ENCODE measurements at places on chromosomes 3 and 15.

DNA sequence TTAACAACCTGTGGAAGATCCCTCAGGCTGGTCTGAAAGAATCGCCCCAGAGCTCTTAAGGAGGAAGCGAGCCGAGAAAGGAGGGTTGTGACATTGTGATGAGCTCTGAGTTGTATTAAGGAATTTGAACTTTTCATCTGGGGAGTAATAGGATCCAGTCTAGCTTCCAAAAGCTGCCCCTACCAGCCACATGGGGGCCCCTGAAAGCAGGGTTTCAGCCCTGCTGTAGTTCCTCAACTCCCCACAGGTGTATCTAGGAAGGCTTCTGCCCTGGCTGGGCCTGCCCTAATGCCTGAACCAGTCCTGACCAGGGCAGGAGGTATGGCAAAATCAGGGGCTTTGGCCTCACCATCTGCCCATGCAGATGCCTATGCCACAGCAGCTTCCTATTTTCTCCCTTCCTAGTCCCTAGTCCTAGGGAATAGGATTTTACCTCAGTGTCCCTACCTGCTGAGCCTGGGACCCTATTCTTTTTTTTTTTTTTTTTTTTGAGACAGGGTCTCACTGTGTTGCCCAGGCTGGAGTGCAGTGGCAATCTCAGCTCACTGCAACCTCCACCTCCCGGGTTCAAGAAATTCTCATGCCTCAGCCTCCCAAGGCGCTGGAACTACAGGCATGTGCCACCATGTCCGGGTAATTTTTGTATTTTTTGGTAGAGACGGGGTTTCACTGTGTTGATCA lies 5.0 kb upstream of the AP3S2 start:
- peak; percentile 60 for DNase-seq

DNA sequence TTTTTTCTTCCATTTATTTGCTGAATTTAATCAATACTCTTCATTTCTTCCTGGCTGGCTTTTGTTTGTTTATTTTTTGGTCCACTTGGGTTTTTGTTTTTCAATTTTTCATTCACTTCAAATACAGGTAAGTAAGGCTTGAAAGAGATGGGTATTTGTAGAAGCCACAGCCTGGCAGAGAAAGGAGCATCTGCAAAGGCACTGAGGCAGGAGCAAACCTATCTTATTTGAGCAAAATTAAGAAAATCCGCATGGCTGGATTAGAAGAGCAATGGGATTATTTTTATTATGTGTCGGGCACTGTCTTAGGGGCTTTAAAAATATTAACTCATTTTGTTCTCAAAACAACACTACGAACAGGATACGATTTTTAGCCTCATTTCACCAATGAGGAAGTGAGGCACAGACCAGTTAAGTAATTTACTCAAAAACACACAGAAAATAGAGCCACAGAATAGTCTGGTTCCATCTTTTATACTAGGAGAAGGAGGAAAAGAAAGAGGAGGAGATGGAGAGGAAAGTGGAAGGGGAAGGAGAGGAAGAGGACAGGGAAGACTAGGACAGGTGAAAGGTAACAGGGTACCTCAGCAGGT lies 35.1 kb upstream of the CCDC80 start:
- no peak for DNase-seq

DNA sequence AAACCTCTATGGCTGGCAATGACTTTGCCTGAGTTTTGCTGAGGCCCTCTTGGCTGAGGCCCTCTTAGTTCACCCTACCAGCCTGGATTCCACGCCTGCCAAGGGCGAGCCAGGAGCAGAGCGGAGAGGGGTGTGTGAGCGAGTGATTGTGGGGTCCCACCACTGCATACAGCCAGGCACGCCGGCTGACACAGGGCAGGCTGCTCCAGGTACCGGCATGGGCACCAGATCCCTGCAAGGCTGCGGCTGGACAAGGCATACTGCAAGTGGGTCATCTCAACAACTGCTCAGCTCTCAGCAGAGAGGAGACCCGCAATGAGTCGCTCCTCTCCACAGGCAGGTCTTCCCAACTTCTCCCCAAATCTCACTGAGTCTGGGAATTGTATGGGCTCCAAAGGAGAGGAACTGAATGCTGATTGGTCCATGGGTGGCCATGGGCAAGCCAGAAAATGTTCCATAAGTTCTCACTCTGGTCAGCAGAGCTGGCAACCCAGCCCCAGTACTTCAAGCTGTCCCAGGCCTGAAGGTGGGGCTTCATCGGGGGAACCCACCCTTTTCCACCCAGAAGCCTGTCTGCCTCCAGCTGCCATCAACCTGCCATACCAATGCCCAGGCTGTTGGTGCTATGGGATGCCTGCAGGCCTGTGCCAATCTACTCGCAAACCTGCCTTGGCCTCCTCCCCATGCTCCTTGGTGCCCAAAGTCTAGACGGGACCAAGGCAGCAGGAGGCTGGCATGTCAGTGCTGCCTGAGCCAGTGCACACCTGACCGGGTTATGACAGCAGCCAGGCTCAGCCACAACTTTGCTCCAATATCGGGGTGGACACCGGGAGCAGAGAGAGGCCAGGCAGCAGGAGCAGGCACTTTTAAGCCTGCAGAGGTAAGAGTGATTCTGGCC lies 1273.6 kb upstream of the GBE1 start:
- no peak for DNase-seq

DNA sequence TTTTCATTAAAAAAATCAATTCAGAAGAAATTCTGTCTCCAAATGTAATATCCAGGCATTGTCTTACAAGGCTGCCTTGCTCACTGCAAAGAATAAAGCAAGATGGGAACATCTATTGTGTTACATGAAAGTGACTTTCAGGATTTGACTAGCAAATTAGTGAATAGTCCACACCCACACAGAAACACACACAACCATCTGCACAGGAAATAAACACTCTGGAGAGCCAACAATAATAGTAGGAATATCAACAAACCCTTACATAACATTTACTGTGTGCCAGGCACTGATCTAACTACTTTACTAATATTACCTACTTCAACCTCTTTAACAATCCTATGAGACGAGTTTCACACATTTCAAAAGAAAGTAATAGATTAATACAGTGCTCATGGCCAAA lies 28.9 kb upstream of the ZNF385D start:
- DNase-seq, result no peak

- DNase-seq, result peak; percentile 21
Measured at GRCh38 chr3:179852142-179852905, 184.4 kb downstream of the PEX5L start.

DNA sequence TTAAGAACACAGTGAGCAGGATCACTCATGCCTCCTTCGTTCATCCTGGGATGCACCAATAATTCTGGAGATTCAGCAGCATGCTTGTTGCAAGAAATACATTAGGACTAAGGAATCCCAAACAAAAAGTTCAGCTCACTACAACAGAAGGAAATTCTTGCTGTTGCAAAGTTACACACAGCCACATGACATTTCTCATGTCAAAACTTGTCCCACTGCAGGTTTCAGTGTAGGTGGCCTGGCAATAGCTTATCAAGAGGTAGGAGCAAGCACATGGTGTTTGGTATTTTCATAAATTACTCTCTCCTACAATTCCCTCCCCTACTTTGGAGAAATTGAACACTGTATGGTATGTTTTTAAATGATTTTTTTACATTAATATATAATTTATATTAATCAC lies 399.6 kb upstream of the EPHA3 start:
- no peak for DNase-seq

GRCh38 chr3:142963234-142963515 lies 299 bp downstream of the PAQR9 start:
- no peak for DNase-seq

GRCh38 chr3:64344721-64345207 lies 119.5 kb upstream of the PRICKLE2 start:
- DNase-seq, result peak; percentile 42

GRCh38 chr3:120461416-120461815 lies 10.6 kb upstream of the FSTL1 start:
- DNase-seq, result no peak

- DNase-seq, result no peak
Measured at GRCh38 chr15:62684123-62684808, 358.3 kb upstream of the TPM1 start.

- no peak for DNase-seq
Measured at GRCh38 chr3:94787734-94788270, 724.9 kb downstream of the NSUN3 start.

DNA sequence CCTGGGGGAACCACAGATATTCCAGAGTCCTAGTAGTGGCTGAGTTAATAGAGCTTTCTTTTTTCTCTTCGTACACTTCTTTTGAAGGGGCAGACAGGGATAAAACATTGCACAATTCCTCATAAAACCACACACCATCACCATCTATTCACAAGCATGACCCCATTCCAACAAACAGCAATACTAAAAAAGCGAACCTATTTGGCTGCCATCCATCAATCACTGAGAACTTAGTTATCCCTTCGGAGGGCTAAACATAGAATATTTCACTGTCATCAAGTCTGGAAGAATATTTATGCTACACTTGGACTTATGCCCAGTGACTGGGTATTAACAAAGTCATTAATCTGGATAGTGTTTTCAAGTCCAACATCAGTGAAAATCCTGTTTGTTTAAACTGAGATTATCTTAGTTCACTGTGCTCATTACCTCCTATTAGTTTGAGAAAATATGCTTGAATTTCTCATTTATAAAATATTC lies 80.3 kb upstream of the PRTG start:
- peak; percentile 44 for DNase-seq

- peak; percentile 96 for DNase-seq
Measured at GRCh38 chr3:11509173-11510000, 134.3 kb downstream of the VGLL4 start.

GRCh38 chr15:92811148-92811913 lies 88.8 kb upstream of the CHD2 start:
- no peak for DNase-seq

- no peak for DNase-seq
Measured at GRCh38 chr15:49134683-49135341, 20.6 kb downstream of the COPS2 start.

GRCh38 chr3:192408647-192409200 lies 318.6 kb downstream of the FGF12 start:
- no peak for DNase-seq

- no peak for DNase-seq
Measured at GRCh38 chr15:39640665-39641064, 59.8 kb downstream of the THBS1 start.

- peak; percentile 76 for DNase-seq
Measured at GRCh38 chr15:48250640-48251076, 44.6 kb downstream of the SLC12A1 start.

- DNase-seq, result peak; percentile 47
Measured at GRCh38 chr3:21484057-21484827, 266.8 kb downstream of the ZNF385D start.

DNA sequence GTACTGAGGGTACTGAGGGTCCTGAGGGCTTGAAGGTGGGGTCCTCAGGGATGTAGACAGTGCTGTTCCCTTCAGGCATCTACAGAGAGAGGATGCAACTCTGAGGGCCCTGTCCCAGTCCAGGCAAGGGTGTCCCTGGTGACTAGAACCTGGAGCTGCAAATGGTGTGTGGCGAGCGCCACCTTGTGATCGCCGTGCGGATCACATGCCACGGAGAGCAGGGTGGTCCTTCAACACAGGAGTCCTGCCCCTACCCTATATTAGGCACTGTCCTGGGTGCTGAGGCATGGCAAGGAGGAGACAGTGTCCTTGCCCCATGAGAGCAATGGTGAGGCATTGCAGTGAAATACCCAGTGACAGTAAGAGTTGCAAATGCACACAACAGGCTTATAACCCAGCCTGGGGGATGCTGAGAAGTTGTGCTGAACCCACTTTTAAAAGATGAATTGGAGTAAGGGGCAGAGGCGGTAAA lies 23.6 kb downstream of the RHCG start:
- DNase-seq, result peak; percentile 29

DNA sequence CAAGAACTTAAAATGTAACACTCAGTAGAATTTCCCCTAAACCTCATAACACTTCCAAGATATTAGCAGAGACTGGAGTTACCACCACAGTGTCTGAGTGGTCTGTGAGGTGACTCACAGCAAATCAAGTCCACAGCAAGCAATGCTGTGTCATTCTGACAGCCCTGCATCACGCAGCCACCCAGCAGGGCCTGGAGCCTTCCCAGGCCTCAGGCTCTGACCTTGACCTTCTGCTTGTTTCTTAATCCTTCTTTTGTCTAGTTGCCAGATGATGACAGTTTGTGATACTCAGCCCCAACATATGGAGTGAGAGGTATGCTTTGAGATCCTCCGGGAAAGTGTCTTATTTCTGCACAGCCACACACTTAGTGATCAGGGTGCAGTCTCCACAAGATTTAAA lies 82.5 kb downstream of the TOP2B start:
- DNase-seq, result peak; percentile 67

GRCh38 chr3:149299938-149300801 lies 33.3 kb downstream of the TM4SF18 start:
- DNase-seq, result peak; percentile 97

DNA sequence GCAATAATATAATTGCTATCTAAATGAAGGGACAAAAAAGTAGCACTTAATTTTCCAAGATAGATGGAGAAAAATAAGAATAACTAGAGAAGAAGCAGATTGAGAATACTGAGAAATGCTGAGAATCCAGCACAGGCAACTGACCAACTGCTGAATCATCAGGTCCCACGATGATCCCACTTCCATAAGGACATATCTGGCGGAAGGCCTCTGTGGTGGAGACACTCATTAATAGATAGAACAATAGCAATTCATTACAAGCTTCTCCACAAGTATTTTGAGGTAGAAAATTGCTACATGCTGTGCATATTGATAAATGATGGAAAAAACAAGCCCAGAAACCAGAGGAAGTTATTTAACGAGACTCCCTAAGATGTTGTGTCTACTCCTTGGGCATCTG lies 105.9 kb downstream of the DUT start:
- DNase-seq, result no peak

DNA sequence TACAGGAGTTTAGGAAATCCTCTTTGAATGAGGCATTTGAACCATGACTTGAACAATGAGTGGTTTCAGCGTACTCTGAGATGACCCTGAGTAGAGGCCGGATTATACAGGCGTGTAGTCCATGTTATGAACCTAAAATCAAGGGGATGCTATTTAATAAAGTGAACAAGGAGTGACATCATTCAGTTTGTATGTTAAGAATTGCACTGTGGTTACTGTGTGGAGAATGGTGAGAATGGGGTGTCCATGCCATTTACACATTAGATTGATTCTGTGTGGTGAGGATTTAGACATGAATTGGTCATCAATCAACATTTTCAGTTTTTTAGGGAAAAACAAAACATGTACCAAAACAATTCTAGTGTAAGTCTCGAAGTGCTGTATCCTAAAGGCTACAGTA lies 65.8 kb downstream of the TPRG1 start:
- DNase-seq, result no peak

DNA sequence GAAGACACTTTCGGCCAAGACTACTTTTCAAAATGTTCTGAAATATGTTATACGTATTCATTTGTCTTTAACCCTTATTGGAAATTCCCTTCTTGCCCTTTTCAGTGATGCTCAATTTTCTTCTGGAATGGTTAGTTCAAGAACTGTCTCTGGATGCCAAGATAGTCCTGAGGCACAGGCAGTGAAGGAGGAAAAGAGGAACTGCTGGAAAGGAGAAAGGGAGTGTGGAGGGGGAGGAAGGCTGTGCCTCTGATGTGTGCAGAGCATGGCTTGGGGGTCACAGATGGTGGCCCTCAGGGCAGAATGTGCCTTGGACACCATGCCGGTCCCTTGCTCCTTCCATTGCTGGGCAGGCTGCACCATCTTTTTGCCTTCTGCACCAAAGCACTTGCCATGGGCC lies 73.7 kb downstream of the CEP63 start:
- DNase-seq, result no peak

Measured in fibroblast of gingiva (primary cell).